ENCODE measurements at places on chromosomes 11 and 22.
A peak's percentile ranks its signal among the peaks of the same experiment; 100 is the strongest.

GRCh38 chr11:59560290-59560701 is 49.0 kb downstream of the OR4D9 start:
- DNase-seq, result peak; percentile 61

- DNase-seq, result no peak
Observed at GRCh38 chr22:49499433-49500075, 328.1 kb downstream of the BRD1 start.

DNA sequence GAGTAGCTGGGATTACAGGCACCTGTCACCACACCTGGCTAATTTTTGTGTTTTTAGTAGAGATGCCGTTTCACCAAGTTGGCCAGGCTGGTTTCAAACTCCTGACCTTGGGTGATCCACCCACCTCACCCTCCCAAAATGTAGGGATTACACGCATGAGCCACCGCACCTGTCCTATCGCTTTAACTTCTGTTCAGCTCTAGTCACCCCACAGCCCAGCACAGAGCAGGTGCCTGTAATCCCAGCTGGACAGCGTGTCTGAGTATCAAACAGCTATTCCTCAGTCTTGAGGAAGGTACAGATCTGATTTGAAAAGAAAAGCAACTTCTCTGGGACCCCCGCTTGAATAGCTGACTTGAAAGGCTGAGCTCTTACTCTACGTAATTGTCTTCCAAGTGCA is 149.1 kb downstream of the CTTN start:
- no peak for DNase-seq

GRCh38 chr11:81036168-81036870 is 1595.5 kb upstream of the TENM4 start:
- DNase-seq, result no peak

GRCh38 chr11:46180736-46181135 is 59.5 kb upstream of the PHF21A start:
- no peak for DNase-seq

- no peak for DNase-seq
Observed at GRCh38 chr11:110478410-110478809, 48.7 kb downstream of the FDX1 start.

- DNase-seq, result no peak
Observed at GRCh38 chr11:99117603-99118002, 96.9 kb downstream of the CNTN5 start.

DNA sequence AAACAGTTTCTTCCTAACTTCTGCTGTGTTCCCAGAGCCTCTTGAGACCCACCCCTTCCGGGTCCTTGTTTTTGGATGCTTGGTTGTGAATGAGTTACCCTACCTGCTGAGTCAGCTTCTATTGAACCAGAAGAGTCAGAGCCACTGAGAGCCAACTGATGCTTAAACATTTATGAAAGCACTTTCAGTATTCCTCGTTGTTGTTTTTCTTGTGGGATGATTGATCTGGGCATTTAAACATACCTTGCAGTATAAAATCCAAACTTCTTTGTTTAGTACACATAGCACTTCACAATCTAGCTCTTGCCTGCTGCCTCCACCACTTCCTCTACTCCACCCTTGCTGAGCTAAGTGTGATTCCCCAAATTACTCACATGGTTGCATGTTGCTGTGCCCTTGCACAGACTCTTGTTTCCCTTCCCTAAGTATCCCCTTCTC is 5.5 kb downstream of the PRSS23 start:
- peak; percentile 46 for DNase-seq

DNA sequence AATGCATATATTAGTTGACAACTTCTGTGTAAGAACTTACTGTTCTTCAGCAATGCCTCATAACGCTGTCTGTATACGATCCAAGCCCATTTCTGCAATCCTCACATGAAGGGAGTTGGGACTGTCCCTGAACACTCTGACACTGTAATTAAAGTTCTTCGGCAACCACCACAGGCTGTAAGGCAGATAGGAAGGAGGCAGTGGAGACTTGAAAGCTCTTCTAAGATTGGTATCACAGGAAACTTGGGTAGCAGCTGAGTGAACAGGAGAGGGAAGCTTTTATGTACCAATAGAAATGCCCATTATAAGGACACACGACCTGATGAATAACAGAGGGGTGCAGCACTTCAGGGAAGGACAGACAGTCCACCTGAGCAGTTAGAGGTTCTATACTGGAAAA is 12.0 kb upstream of the GAB2 start:
- peak; percentile 56 for DNase-seq

DNA sequence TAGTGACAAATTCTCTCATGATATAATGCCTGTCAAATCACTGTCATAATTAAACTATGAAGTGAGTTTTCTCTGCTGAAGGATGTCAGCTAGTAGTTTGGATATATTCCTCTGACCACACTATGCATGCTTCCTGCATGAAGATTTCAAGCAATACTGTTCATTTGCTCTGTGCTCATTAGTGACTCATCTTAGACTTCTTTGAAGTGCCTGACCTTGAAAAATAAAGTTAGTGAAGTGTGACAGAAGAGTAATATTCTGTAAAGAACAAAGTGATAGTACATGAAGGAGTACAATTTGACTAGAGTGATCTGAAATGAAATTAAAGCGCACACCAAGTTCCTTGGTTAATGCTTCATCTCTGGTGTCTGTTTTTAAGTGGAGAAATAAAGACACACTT is 629.5 kb upstream of the ANO3 start:
- no peak for DNase-seq

DNA sequence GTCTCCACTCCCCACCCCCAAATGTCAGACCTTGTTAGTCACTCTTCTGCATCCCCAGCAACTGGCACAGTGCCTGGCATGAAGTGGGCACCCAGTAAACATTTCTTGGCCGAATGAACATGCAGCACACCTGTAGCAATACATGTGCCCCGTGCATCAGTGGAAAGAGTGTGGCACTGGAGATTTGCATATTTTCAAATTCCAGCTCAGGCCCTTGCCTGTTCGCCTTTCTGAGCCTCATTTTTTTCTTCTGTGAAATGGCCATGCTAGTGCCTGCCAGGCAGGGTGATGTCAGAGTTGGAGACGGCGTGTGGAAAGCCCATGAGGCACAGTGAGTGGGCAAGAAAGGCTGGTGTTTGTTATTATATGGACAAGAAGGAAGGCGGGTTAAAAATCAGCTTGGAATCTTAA is 38.7 kb downstream of the CD82 start:
- no peak for DNase-seq

Data from suppressor macrophage (primary cell).